Kidney (tissue), 22 donors: ENCODE measurements at places on chromosomes 1 and 21.

DNA sequence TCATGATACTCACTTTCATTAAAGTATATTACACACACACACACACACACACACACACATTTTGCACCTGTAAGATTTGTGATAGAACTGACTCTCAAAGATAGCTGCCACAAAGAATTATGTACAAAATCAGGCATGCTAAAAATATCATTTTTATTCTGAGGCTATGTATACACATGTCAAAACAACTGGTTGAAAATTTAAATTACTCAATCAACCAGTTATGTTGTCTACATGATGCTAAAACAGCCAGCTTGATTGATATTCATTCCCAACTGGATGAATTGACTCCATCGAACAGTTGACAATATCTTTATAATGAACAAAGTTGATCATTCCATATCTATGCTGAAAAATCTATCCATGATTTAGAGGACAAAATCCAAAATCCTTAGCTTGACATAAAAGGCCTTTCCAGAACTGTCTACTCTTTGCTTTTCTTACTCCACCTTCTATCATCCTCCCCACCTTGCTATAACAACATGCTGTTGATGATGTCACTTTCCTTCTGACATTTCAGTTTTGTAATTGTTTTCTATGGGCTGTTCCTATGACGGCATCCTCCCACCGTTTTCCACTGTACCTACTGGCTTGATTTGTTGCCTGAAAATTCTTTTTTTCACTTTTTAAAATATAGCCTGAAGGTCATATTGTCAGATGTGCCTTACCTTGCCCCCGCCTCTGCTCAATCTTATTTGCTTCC is 321.5 kb upstream of the OLFM3 start:
- DNase-seq, result no peak

- no peak for DNase-seq
These were observed 56.1 kb downstream of the SLAMF6 start for GRCh38 chr1:160466961-160467360.

- DNase-seq, result no peak
These were observed 431.4 kb downstream of the NEGR1 start for GRCh38 chr1:71850936-71851335.

- DNase-seq, result no peak
These were observed 11.1 kb downstream of the VSIG8 start for GRCh38 chr1:159851407-159851806.

- DNase-seq, result no peak
These were observed 11.6 kb downstream of the ENO1 start for GRCh38 chr1:8866792-8867415.

GRCh38 chr1:52345252-52345651 is 20.8 kb downstream of the CC2D1B start:
- DNase-seq, result no peak
